Left cardiac atrium (tissue), 4 donors: ENCODE measurements at places on chromosomes 3 and 15. TPM values are rescaled to one million over a fixed set of nuclear protein-coding genes. Genes with fewer than 3 reads are reported as not detected.

The PATL2 gene
- 4.8 TPM for total RNA-seq

The TLR9 gene
- 0.29 TPM for total RNA-seq

The POLQ gene
- 0.77 TPM for total RNA-seq

The LYZL4 gene
- total RNA-seq: not detected

The NPAP1 gene
- total RNA-seq: not detected

The ONECUT1 gene
- not detected for total RNA-seq

The SLC15A2 gene
- total RNA-seq: 1.2 TPM

The XCR1 gene
- total RNA-seq: 0.08 TPM

The PTX3 gene
- total RNA-seq: 1.3 TPM

The GPR15 gene
- not detected for total RNA-seq

The COL6A5 gene
- total RNA-seq: not detected

The SLC28A2 gene
- total RNA-seq: not detected

The GPR149 gene
- total RNA-seq: not detected

The GPR62 gene
- not detected for total RNA-seq

The BLM gene
- total RNA-seq: 14.9 TPM

The BNC1 gene
- 2.4 TPM for total RNA-seq

The CPNE4 gene
- total RNA-seq: 7.6 TPM

The IRAK2 gene
- 1.7 TPM for total RNA-seq

DNA sequence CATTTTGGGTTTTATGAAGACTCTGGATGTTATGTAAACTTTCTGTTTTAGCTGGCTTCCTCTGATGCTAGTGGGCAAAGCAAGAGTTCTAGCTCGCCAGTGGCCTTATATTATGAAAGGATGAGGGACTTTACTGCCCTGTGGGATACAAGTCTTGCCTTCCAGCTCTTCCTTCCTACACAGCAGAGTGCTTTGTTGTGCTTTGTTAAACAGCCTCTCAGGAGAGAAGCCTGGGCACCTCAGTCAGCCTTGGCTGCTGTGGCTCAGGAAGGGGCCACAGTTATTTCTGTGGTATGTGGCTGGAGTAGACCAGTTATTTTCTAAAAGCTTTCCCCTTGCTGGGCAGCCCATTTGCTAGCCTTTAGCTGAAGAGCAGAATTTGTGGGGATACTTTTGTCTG, 69.5 kb upstream of the SUCLG2 start:
- no peak for DNase-seq

- no peak for DNase-seq
Observed at GRCh38 chr3:58005669-58006068, 2.6 kb upstream of the FLNB start.

DNA sequence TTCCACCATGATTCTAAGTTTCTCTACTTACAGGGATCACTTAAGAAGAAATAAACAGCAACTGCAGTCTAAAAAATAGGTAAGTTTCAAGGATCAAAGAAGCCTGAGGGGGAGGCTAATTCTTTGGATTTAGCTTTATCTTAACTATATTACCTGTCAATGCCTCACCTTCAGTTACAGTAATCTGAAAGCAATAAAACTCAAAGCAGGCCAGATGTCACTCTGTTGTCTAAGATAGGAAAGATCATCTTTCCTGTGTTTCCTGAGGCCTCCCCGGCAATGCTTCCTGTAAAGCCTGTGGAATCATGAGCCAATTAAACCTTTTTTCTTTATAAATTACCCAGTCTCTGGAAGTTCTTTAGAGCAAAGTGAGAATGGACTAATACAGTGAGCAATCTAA, 60.2 kb downstream of the NPTN start:
- no peak for DNase-seq

GRCh38 chr15:48087844-48088243, 32.9 kb upstream of the SLC24A5 start:
- no peak for DNase-seq

DNA sequence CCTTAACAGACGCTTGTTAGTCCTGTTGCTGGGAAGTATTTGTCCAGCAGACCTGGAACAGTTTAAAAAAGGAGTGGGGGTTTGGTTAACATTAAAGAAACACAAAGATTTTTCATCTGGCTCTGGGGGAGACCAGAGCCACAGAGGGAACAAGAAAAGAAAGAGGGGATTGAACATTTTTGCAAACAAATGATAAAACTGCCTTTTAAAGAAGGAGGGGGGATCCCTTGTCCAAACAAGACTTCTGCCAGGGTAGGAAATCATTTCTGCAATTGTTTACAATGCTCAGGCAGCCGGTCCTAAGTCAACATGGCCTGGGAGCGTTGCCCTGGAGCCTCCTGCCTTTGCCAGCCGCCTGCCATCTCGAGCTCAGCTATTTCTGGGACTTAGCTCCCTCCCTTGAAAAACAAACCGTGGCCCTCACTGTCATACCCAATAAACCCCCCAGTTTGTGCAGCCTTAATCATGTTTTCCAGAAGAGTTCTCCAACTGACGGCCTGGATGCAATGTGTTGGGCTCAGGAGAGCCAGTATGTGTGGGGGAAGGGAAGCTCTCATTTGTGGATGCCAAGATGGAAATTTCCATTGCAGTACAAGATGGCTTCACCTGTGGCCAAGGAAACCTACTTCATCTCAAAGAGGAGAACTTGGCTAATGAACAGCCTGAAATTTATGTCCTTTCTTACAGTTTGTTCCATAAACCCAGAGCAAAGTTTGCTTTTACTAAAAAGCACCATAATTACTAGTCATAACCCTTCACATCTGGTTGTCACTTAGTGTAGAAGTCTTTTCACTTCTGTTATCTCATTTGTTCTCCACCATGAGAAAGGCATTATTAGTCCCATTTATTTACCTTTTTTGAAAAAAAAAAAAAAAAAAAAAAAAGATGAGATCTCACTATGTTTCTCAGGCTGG, 75.9 kb upstream of the RNU6-1 start:
- peak; percentile 59 for DNase-seq

DNA sequence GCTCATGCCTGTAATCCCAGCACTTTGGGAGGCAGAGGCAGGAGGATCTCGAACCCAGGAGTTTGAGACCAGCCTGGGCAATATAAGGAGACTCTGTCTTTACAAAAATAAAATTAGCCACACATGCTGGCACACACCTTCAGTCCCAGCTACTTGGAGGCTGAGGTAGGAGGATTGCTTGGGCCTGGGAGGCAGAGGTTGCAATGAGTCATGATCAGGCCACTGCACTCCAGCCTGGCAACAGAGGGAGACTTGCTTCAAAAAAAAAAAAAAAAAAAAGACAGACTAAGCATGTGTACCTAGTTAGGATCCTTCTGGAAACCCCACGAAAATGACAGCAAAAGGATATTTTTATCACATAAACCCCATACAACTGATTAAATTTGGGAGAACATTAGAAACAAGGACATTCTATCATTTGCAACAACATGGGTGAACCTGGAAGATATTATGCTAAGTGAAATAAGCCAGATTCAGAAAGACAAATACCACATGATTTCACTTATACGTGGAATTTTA, 44.9 kb downstream of the METTL6 start:
- no peak for DNase-seq

GRCh38 chr3:40366203-40367162, 20.5 kb upstream of the ENTPD3 start:
- no peak for DNase-seq

DNA sequence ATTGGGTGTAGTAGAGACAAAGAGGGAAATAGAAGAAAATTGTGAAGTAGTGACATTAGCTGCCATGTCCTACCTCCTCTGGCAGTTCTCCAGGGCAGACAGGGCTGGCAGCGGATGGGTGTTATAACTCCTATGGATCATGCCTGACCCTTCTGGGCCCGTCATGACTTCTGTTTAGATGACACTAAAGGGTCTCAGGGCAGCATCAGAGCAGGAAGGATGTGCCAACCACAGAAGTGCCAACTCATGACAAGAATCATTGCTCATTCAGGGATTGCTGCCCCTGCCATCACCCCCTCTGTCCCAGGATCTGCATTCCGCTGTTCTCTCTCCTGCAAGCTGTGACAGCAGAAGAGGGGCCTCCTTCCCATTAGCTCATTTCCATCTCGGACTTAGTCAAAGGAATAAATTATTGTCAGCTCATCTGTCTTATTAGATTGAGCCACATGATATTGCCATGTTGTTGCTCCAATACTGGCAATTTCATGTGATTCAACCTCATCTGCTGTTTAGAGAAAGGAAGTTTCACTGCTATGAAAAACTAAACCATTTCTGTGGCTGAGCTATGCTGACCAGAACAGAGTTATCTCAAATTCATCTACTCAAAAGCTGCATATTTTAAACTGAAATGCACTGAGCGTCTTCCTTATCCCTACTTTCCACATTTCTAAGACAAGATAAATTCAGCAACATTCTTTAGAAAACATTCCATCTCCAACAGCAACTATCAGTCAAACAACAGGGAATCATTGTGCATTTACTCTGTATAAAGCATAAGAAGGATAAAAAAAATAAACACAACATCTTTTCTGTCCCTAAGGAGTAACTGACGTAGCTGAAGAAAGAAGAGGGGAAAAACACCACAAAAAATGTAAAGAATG, 271.6 kb downstream of the FHIT start:
- no peak for DNase-seq

- DNase-seq: no peak
Observed at GRCh38 chr15:51634591-51635198, 12.1 kb upstream of the DMXL2 start.

GRCh38 chr3:13657660-13658435, 108.9 kb downstream of the FBLN2 start:
- peak; percentile 59 for DNase-seq

GRCh38 chr15:50907601-50908208, 778 bp upstream of the AP4E1 start:
- no peak for DNase-seq

DNA sequence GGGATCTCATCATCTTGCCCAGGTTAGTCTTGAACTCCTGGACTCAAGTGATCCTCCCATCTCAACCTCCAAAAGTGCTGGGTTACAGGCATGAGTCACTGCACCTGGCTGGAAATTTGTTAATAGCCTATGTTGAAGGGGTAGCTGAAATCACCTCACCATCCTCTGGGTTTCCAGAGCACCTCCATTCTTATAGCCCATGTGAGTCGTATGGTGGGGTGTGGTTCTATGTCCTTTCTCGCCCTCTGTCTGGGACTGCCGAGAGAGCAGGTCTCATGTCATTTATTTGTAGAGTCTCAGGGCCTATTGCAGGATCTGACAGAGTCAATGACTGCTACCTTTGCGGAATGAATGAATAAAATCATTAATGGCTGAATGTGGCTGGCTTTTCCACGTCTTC, 20.9 kb downstream of the CEMIP start:
- no peak for DNase-seq

DNA sequence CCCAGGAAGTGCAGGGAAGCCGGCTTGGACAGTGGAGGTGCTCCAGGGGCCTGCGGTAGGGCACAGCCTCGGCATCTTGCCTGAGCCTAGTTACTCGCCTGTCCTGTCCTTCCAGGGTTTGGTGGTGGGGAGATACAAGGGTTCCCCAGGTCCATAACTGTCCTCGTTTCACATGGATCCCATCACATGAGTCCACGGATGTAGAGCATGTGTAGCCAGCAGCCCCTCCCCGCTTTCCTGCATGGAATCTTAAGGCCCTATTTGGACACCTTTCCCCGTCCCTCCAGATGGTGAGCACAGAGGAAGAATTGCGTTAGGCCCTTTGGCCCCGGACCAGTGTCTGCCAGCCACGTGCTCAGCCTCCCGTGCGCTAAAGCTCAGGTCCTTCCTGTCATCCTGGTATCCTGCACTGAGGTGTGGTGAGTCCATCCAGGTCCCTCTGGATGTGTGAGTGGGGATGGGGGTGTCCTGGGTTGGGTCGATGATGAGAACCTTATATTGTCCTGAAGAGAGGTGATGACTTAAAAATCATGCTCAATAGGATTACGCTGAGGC, 230.4 kb downstream of the SNRPN start:
- peak; percentile 7 for DNase-seq

GRCh38 chr3:108599677-108600409, 10.3 kb downstream of the DZIP3 start:
- no peak for DNase-seq

DNA sequence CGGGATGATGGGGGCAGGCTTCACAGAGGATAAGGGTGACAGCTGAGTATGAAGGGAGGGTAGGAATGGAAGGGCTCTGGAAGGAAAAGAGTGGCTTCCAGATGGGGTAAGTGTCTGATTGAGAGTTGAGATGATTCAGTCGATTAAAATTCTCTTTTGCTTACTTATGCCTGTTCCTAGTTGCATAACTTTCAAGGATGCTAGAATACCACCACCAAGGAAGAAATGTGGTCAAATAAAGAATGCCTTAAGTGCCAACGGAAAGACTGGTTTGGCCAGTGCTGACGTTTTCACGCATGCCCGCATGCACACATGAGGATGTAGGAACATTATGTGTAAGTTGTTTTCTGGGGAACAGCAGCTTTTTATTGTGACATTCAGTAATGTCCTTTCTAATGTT, 263.4 kb upstream of the WNT5A start:
- no peak for DNase-seq

GRCh38 chr15:76935620-76936019, 4.1 kb downstream of the RCN2 start:
- no peak for DNase-seq

DNA sequence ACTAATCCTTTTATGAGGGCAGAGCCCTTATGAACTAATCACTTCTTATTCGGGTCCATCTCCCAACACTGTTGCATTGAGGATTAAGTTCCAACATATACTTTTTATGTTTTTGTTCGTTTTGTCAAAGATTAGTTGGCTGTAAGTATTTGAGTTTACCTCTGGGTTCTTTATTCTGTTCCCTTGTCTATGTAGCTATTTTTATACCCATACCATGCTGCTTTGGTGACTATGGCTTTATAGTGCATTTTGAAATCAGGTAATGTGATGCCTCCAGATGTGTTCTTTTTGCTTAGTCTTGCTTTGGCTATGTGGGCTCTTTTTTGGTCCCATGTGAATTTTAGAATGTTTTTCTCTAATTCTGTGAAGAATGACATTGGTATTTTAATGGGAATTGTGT, 166.4 kb upstream of the KCNMB2 start:
- DNase-seq: no peak

- no peak for DNase-seq
Observed at GRCh38 chr15:96600350-96600749, 269.9 kb downstream of the NR2F2 start.

GRCh38 chr3:2851835-2852234, 258.3 kb downstream of the IL5RA start:
- DNase-seq: peak; percentile 29

- DNase-seq: no peak
Observed at GRCh38 chr3:152477422-152477821, 208.7 kb downstream of the MBNL1 start.

GRCh38 chr3:32117320-32117719, 10.9 kb downstream of the GPD1L start:
- no peak for DNase-seq

DNA sequence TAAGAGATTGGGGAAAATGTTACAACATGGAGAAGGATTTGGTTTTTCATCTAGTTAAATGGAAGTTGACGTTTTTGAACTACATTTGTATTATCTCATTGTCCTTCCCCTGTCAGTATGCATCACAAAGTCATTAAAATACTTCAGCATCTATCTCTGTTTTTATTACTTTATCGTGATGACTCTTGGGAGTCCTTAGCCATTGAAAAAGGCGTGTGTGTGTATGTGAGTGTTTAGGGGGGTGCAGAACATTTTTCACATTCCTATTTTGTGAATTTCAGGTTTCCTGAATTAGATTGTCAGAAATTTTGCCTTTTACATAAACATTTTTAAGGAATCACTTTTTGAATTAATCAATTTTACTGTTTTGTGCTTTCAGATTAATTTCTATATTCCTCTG, 360.6 kb upstream of the SGO1 start:
- no peak for DNase-seq

GRCh38 chr3:44685128-44685800, 27.2 kb upstream of the ZNF502 start:
- DNase-seq: peak; percentile 89

- DNase-seq: no peak
Observed at GRCh38 chr3:49279376-49279775, 2.3 kb upstream of the C3orf62 start.
